ENCODE measurements at places on chromosomes 6 and 20.
A peak's percentile ranks its signal among the peaks of the same experiment; 100 is the strongest.

DNA sequence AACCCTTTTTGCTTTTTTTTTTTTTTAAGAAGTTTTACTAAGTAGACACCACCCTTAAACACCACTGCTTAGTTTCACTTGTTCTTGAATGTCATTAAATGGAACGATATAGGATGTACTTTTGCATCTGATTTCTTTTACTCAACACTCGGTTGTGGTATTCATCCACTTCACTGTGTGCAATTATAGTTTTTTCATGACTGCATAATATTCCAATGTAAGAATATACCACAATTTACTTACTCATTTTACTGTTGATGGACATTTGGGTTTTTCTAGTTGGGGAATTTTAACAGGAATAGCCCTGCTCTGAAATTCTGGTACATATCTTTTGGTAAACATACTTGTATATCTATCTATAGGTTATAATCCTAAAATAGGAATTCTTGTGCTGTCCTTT is 29.9 kb downstream of the RTN4IP1 start:
- no peak for DNase-seq

DNA sequence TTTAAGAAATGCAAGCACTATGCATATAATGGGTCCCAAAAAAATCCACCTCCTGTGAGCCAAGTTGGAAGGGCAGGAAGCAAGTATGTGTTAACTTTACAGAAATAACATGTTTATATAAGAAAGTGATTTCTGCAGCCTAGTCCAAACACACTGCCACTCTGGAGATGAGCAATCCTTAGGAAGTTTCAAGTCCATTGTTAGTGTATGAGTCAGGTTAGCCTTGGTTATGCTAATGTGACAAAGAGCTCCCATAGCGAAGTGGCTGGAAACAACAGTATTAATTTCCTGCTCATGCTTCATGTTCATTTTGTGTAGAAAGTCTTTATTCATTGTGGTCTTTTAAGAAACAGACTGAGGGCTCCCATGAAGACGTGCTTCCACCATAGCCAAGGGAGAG is 121.4 kb downstream of the TBXT start:
- no peak for DNase-seq

GRCh38 chr6:44001318-44002066 is 125.8 kb downstream of the MRPL14 start:
- DNase-seq = no peak

- no peak for DNase-seq
These were observed 20.3 kb downstream of the ASXL1 start for GRCh38 chr20:32378461-32378860.

DNA sequence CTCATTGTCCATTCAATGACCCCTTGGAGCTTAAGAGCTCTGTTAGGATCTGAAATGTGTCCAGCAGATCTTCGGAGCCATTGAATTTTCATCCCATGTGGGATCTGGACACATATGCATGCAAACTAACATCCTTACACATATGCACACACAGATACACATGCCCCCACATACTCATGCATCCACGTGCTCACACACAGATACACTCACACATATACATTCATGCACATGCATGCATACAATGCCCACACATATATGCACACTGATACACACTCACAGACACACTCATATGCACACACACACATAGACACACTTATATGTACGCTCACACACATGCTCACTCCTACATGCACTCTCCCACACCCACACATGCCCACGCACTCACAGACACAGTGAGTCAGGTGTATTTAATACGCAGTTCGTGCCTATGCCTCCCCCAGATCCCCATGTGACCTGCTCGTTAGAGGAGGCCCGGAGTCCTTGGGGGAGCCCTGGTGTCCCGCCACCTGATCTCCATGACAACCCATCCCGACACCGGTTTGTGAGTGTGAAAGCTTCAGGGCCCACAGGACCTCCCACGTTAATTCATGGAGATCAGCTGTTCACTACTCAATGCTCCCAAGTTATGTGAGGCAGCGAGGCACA is 121.9 kb upstream of the SULF2 start:
- no peak for DNase-seq

DNA sequence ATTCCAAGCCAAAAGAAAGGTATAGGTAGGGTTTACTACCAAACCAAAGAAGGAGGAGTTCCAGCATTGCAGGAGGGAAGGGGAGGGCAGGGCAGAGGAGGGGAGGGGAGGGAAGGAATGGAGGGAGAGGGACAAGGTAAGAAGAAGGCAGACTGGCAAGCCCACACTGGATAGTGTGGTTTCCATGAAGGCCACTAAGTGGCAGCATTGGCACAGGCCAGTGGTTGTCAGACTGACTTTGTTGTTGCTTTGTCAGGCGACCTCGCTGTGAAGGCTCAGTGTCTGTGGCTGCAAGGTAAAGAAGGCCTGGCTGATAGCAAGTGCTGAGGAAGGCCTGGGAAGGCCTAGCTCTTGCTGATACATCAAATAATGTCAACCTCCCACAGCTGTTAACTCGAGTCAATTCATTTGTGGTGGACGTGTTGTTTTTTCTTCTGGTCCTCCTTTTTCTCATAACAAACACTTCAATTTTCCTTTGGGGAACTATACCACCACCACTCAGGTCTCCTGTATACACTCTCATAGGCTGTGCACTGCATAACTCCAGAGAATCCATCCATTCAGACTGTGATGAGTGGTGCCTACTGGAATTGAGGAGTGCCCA is 7.7 kb upstream of the ZNF334 start:
- peak; percentile 7 for DNase-seq

GRCh38 chr6:159691133-159691962 is 1.7 kb downstream of the SOD2 start:
- DNase-seq = no peak

GRCh38 chr6:333379-334002 is 41.2 kb downstream of the DUSP22 start:
- DNase-seq = no peak

DNA sequence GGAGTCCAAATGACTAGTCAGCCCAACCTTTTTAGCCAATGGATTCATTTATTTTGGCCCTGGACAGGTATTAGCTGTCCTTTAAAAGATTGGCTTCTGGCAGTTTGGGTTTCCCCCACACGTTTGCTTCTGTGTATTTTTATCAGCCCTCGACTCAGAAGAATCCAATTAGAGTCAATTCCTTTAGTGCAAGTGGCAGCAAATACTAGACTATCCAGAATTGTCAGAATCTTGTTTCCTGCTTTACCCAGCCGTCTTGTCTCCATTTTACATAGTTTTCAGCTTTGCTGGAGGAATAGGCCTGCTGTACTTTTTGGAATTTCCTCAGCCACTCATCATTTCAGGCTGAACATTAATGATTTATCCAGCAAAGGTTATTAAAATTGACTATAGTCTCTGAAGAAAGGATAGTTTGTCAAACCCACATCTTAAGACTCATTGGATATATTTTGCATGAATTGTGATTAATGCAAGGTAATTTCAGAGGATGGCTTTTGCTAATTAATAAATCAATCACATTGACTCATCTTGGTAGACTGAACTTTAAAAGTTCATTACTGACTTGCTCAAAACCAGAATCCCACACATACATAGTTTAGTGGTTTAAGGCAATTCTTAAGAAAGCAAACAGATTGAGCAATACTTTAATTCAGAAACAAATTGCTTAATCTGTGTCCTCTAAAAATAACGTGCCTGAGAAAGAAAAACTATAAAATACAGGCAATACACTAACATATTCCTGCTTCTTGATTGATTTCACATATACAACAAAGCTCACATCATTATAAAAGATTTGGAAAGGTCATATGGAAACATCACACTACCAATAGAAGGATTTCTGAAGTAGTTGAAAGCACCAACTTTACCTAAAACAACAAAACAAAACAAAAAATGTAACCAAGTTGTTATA is 62.9 kb upstream of the ZNF217 start:
- no peak for DNase-seq

DNA sequence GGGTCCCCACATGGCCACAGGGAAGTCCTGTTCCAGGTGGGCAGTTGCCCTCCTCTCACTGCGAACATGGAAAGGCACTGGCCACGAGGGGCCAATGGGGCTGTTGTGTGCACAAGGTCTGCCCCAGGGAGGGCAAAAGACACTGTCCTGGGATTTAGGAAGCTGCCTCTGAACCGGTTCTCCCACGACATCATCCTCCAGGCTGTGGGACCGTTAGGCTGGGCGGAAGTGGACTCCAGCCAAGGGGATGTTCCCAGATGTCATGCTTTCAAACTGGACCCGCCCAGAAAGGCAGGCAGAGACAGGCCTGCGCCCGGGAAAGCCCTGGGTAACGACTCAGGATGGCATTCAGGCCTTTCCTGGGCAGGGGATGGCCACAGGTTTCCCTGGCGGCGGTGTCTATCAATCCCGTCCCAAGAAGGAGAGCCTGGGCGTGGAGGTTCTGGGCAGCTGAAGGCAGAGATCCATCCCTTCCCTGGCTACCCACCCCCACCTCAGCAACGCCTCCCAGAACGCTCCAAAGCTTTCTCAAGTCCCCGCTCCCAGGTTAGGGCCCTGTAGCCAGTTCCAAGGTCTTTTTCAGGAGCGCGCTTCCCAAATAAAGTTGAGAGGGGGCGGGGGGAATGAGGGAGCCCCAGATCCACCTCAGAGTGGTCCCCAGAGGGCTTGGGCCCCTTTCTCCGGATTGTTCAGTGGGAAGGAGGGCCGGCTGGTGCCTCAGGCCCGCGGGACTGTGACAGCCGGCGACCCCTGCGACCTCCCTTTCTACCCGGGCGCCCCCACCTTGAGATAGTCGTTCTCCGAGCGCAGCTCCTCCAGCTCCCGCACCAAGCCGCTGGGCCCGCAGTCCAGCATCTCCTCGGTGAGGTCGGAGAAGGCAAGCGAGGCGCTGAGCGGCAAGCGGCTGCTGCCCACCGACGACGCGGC is 13.8 kb upstream of the TLDC2 start:
- DNase-seq = no peak
